BJ (cell line): ENCODE measurements at places on chromosomes 3 and 15. TPM values are rescaled to one million over a fixed set of nuclear protein-coding genes. Genes with fewer than 3 reads are reported as not detected.

Gene ZBED2
- polyA plus RNA-seq: 0.07 TPM in 1 of 2 replicates, not detected in the other

Gene CYP19A1
- polyA plus RNA-seq: 0.06 and 0.61 TPM in 2 replicates

Gene ROBO2
- polyA plus RNA-seq: 0.93 and 1.6 TPM in 2 replicates

Gene ALS2CL
- polyA plus RNA-seq: 3.2 and 7.2 TPM in 2 replicates

Gene RASGRF1
- polyA plus RNA-seq: 0.07 and 0.31 TPM in 2 replicates

Gene TRIM42
- polyA plus RNA-seq: not detected in 2 replicates

- no peak for DNase-seq
Observed at GRCh38 chr3:172222478-172223071, 183.2 kb downstream of the FNDC3B start.

- DNase-seq: no peak
Observed at GRCh38 chr15:27119695-27120266, 148.8 kb downstream of the GABRG3 start.

DNA sequence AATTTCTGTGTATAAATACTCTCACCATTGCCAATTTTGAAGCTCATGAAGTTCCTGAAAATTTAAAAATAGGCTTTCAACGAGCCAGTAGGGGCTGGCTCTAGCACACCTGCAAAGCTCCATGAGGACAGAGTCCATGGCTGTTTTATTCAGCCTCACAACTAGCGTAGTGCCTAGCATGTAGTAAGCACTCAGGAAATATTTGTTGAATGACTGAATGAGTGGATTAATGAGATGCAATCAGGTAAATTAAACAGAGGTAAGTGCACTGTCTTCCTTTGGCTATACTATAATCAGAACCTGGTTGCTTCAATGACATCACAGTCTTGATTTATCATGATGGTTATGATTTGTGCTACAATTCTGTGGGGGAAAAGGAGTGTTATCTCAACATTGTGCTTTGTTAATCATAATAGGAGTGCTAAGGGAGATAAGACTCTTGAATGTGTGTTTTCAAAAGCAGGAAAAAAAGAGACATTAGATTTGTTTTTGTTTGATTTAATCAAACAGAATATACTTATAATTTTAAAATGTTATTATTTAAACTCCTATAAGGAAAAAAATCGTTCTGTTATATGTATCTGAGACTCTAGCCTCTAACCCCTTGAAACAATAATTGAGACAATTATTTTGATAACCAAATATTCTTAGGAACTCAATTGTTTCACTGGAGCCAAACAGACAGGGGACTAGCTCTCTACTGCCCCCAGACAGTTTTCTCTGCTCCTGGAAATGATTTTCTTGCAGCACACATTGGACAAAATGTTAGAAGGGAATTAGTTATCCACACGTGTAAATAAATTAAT, 171.7 kb upstream of the ATP11B start:
- DNase-seq: no peak

DNA sequence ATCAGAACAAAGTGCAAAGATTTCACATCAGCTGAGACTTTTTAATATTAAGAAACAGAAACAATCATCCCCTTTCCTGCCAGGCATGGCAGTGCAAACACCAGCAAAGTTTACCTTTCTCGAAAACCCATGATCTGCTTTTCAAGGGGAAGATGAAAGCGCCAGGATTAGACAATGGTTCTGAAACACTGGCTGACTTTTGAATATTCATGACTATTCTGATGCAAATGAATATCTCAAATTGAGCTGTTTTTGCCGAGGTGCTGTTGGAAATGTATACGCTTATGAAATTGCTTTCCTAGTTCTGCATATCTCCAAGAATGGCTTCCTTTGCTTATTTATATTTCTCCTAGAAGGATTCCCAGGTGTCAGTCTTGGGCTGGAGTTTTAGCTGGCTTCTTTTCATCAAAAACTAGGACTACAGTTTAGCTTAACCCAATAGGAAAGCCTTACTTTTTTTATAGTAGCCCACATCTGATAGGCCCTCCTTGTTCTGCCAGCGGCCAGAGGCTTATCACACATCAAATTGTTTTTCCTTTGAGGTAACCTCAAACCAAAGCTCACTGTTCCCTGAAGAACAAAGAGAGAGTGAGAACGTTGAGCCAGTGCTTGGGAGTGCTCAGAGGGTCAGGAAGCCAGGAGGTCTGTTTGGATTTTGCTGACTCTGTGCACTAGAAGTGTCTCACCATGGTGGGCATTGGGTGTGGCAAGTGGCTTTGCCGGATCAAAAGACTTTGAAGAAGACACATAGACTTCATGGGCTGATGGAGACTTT, 74.0 kb upstream of the PLCL2 start:
- DNase-seq: no peak

DNA sequence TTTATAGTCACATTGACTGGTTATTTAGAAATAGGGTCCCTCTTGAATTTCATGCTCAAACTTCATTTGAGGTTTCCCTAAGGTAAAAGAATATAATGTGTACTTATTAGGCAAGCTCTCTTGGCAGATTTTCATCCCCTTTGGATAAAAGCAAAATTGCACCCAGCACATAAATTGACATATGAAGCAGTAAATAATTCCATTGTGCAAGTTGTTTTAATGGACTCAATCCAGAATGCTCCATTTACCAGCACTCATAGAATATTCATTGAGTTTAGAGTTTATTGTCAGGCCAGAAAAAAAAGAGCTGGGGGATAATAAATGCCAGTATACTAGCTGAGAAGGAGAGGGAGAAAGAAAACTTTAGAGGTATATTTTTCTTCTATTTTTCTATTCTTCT, 136.8 kb downstream of the TPRG1 start:
- no peak for DNase-seq

DNA sequence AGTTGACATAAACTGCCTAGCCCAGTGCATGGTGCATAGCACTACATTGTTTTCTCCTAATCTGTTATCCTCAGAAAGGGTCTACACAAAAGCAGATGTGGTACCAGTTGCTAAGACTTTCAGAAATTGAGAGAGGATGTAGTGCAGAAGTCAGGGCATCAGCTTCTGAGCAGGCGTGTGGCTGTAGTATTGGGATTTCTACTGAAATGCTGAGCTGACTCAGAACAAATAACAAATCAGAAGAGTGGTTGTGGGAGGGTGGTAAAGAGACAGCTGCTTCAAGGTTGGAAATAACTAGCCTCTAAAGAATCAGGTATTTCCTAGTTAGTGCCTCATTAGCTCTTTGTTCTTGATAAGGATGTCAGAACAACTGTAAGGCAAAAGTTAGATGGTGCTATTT, 161.3 kb downstream of the AKAP13 start:
- no peak for DNase-seq

DNA sequence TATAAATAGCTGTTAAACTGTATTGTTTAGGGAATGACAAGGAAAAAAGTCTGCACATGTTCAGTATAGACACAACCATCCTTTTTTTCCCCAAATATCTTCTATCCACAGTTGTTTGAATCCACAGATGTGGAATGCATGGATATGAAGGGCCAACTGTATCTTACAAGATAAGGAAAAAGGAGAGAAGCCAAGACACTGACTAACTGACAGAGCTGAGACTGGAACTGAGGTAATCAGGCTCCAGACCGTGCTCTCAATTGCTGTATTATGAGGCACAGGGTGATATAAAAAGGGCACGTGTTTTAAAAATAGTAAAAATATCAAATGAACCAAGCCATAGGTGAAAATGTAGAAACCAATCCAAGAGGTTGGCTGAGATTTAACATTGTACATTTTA, 49.0 kb downstream of the DHX36 start:
- no peak for DNase-seq

- no peak for DNase-seq
Observed at GRCh38 chr15:84714821-84715220, 1.1 kb downstream of the SEC11A start.

DNA sequence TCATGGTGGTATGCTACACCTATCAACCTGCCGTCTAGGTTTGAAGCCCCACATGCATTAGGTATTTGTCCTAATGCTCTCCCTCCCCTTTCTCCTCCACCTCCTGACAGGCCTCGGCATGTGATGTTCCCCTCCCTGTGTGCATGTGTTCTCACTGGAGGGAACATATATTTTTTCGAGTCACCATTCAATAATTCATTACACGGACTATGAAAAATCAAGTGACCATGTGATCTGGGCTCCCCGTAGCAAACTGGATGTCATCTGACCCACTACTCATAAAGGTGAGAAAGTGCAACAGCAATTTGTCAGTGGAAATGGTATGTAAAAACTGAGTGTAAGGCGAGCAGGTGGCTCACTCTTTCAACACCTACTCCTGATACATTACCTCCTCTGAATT, 224.3 kb upstream of the RASGRP1 start:
- no peak for DNase-seq

DNA sequence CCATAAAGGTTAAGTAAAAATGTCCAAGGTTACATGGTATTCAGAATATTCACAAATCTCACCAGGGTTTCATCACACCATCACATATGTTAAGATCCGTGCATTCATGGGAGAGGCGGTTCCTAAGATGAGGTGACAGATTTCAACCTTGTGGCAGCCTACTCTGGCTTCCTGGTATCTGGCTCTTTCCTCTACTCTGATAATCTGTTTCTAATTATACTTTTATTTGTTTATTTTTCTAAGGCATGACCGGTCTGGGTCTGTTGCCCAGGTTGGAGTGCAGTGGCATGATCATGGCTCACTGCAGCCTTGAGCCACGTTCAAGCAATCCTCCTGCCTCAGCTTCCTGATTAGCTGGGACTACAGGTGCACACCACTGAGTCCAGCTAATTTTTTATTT, 34.4 kb downstream of the RAF1 start:
- peak; percentile 45 for DNase-seq

GRCh38 chr3:80733522-80734176, 965.9 kb upstream of the ROBO1 start:
- no peak for DNase-seq

DNA sequence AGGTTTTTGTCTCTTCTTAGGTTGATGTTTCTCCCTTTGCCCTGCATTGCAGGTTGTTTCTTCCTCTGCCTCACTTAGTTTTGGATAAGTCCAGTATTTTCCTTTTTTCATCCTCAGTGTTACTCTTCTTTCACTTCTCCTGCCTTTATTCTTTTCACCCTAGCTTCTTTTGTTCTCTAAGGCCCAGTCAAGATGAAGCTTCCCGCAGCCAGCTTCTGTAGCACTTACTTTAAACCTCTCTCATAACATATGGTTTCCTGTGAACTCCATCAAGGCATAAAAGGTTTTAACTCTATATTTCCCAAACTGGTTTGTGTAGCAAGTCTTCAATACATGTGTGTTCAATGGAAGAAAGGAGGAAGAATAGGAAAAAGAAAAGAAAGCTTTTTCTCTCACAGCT, 54.1 kb downstream of the TP63 start:
- DNase-seq: no peak
